Thyroid gland (tissue), 4 donors: ENCODE measurements at places on chromosomes 12 and 14. TPM values are rescaled to one million over a fixed set of nuclear protein-coding genes. Genes with fewer than 3 reads are reported as not detected.

DPPA3 gene
- not detected for total RNA-seq

CYP27B1 gene
- total RNA-seq = 13.0 TPM

DNA sequence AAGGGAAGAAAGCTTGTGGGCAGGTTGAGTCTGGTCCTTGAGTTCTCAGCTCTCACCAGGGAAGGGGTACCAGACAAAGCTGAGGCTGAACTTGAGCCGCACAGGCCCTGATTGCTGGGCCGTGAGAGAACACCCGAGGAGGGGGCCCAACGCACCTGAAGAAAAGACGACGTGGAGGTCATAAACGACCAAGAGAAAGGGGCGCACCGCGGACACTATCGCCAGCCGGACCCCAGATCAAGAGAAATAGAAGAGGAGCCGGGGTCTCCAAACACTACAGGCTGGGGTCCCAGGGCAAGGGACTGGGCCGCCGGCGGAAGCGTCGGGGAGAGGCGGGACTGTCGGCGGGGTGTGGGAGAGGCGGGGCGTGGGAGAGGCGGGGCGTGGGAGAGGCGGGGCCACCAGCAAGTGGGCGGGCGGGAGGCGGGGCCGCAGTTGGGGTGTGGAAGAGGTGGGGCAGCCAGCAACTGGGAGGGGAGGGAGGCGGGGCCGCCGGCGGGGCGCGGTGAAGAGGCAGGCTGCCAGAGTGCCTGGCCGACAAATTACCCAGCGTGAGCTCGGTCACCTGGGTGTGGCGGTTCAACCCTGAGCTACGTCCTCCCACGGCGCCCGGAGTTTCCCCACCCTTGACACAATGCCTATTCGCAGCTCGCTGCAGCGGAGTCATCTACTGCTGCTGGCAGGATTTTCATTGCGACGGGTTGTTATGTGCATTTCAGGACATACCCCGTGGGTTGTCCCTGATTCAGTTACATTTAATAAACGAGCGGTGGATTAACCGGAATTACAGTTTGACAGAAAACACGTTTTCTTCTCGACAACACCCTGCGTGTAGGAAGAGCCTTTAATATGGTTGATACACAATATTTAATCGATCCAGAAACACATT lies 15.5 kb upstream of the NEMF start:
- H3K27me3 ChIP-seq = no peaks in the 10 kb centered on the region
- H3K36me3 ChIP-seq = no peaks in the 10 kb centered on the region
- H3K27ac ChIP-seq = peak overlapping the region; percentile 91

- no peaks in the 10 kb centered on the region for H3K4me1 ChIP-seq
- H3K4me3 ChIP-seq = no peak overlapping the region
- no peaks in the 10 kb centered on the region for H3K36me3 ChIP-seq
These were observed 77.8 kb upstream of the GRIP1 start for GRCh38 chr12:66756631-66757030.
